Neural progenitor cell (in vitro differentiated cells): ENCODE measurements at places on chromosomes 11 and 22.

DNA sequence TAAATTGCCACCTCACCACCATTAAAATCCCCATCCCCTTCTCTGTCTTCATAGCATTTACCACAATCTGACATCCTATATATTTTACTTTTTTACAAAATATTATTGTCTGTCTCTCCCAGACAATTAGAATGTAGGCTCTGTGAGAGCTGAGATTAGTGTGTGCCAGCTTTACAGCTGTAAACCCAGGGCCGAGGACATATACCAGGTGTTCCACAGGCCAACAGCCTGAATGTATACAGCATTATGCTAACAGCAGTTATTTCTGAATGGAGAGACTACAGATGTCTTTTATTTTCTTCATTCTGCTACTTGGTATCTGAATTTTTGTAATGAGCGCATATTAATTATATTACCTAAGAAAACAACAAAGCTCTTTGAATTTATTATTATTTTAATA is 36.7 kb downstream of the FZD4 start:
- DNase-seq: no peak

- DNase-seq: no peak
Measured at GRCh38 chr22:48507171-48507570, 1320.5 kb downstream of the BRD1 start.

- DNase-seq: no peak
Measured at GRCh38 chr11:85759915-85760314, 51.0 kb downstream of the SYTL2 start.

DNA sequence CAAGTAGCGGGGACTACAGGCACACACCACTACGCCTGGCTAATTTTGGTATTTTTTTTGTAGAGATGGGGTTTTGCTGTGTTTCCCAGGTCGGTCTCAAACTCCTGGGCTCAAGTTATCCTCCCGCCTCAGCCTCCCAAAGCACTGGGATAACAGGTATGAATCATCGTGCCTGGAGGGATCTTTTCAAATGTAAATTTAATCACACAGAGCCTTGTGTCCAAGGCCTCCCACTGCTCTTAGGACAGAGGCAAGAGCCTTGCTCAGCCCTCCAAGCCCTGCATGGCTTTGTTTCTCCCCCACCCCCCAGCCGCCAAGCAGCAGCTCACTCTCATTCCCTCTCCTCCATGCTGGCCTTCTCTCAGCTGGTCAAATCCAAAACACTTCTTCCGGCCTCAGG is 75.3 kb upstream of the CREB3L1 start:
- DNase-seq: peak; percentile 58

- DNase-seq: peak; percentile 69
Measured at GRCh38 chr11:1336836-1337646, 27.6 kb upstream of the TOLLIP start.
